Cerebellum (tissue), 4 donors: ENCODE measurements at places on chromosomes 2 and 18. TPM values are rescaled to one million over a fixed set of nuclear protein-coding genes. Genes with fewer than 3 reads are reported as not detected.

GRCh38 chr18:2424420-2424819, 146.9 kb downstream of the METTL4 start:
- DNase-seq, result no peak

GRCh38 chr2:127094509-127095366, 12.2 kb downstream of the BIN1 start:
- no peak for DNase-seq

GRCh38 chr2:150012986-150013385, 425.4 kb upstream of the MMADHC start:
- no peak for DNase-seq

ELOA2 gene
- total RNA-seq, result not detected

CTAGE1 gene
- total RNA-seq, result not detected

GRCh38 chr2:43062058-43062457, 164.3 kb downstream of the ZFP36L2 start:
- DNase-seq, result no peak

SP140 gene
- total RNA-seq, result 1.6 TPM

POMC gene
- total RNA-seq, result 0.91 TPM

- no peak for DNase-seq
These were observed 131.8 kb upstream of the KYNU start for GRCh38 chr2:142745691-142746090.

DNA sequence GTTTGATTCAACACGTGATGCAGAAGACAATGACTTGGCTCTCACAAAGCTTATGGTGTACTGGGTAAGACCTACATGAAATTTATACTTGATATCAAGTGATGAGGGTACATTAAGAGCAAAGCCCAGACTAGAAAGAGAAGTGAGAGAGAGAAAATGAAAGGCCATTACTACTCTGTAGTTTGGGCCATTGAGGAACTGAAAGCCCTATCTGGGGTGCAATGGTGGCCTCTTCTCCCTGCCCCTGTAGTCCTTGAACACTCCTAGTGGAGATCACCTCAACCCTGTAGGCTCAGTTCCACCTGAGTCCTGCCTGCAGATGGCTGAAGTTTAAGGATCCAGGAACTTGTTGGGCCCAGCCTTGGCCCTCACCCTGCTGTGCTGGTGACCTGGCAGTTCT, 569.8 kb upstream of the MEX3C start:
- DNase-seq, result no peak

DNA sequence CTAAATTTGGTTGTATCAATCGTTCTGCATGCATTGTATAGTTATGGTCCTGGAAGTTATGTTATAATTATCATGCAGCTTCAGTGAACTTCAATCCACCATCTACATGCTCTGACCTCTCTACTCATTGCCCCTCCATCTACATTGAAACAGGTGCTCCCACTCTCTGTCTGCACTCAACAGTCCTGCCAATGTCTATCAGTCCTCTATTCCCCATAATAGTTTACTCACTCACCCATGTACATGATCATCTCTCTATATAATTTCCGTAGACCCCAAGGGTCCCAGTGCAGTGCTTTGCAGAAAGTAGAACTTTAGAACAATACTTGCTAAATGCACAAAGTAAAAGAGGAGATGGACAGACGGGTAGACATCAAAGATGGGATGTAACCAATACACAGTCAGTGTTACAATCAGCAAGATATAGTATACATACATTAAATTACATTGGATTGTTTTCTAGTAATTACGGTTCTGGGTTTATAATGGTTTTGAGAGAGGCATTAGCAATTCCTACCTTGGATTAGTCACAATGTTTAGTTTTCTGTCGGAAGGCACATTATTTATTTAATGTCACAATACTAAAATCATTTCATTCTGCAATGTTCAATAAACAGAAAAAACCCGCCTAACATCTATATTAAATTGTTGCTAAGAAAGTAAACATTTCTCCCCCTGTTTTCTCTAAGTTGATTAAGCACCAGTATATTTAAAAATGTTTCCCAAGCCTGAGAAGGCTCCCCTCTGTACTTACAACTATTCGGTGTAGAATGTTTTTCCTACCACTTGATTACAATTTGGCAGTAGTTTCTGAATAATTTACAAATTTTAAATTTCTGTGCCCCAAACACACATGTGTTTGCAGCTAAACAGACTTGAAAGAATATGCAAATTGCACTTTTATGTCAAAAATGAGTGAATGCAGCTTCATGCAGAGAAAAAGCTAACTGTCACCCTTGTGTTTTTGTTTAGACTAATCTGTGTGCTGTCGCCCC, 94.4 kb upstream of the SIX2 start:
- no peak for DNase-seq

TXNL1 gene
- 40.5 TPM for total RNA-seq

GRCh38 chr18:21454725-21455124, 145.8 kb downstream of the ESCO1 start:
- DNase-seq, result no peak

DNA sequence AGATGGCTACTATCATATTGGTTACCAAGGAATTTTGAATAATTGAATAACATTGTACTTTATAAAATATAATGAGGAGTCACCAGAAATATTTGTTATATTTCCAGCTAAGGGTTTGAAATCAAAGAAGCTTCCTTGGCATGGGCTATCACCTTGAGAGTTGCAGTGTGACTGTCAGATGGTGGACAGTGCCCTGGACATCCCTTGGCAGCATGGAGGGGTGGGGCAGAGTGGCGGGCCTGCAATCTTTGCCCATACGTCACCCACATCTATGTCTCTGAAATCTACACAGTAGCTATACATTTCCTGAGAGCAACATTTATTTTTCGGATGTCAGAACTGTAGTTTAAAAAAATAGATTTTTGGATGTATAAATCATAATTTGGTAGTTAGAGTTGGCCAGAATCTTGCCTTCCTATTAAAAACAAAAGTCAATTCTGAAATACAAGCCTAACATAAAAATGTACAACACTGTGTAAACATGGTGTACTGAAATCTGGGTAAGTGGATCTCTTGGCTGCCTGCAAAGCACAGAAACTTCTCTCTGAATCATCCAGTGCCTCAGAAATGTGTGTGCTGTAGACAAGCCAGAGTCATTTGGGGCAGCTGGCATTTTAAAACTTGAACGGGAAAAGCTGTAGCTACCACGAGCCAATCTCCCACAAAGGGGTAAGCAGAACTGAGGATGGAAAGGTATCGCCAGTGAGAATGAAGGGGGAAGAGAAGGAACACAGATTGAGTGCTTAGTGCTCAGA, 124.2 kb upstream of the ARHGAP28 start:
- DNase-seq, result no peak

GRCh38 chr2:145012806-145013205, 492.9 kb upstream of the ZEB2 start:
- no peak for DNase-seq

- no peak for DNase-seq
These were observed 790.3 kb downstream of the ERBB4 start for GRCh38 chr2:211748339-211748738.

DNA sequence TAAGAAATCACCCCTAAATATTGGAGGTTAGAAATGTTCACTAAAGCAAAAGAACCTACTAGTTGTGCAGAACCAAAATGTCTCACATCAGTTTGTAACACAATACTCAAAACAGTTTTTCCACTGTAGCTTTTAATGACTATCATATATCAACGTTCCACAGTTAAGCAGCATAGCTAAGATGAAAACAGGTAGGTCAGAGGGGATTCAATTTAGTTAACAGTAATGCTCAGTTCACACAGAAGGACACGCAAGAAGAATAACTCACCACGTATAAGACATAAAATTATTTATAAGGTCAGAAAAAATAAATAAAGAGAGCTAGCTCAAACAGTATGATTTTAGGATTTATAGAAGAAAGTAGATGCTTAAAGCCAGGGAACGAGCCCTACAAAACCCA, 118.9 kb upstream of the CCDC150 start:
- DNase-seq, result no peak
